ENCODE measurements at places on chromosomes 3 and 15.

DNA sequence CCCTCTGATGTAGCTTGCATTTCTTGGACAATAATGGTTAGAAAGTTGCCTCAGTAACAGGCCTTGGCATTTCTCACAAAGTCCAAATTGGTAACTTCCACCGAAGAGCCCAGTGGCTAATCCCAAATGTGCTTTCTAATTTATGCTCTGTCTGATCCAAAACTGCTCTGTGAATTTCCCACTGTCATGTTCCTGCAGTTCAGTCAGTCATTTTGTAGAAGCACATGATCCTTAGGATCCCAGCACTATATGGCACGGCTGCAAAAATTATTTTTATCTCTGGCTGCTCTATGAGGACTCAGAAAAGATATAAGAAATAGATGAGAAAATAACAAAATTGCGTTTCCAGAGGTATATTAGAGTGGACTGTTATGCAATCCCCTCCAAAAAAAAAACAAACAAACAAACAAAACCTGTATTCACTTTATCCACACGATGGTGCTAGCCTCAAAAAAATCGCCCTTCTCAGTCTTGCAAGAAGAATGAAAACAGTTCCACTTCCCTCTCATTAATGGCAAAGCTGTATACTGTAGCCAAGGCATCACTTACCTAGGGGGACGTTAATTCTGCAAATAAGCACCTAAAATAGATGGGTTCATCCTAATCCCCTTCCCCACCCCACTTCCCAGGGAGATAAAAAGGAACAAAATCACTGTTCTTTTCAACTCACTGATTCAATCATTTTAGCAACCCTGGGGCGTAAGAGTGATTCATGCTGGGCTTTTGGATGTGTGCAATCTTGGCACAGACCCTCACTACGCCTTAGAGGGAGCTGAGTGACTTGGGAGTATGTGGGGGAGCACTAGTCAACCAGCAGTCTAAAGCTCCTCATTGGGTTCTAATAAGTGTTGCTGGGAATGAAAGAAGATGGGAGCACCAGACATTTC lies 61.3 kb downstream of the TMCO5A start:
- H3K27me3 ChIP-seq: no peaks in the 10 kb centered on the region
- H3K4me1 ChIP-seq: no peaks in the 10 kb centered on the region
- no peaks in the 10 kb centered on the region for H3K36me3 ChIP-seq
- no peak overlapping the region for H3K4me3 ChIP-seq
- DNase-seq: peak; percentile 28
- H3K27ac ChIP-seq: no peak overlapping the region

DNA sequence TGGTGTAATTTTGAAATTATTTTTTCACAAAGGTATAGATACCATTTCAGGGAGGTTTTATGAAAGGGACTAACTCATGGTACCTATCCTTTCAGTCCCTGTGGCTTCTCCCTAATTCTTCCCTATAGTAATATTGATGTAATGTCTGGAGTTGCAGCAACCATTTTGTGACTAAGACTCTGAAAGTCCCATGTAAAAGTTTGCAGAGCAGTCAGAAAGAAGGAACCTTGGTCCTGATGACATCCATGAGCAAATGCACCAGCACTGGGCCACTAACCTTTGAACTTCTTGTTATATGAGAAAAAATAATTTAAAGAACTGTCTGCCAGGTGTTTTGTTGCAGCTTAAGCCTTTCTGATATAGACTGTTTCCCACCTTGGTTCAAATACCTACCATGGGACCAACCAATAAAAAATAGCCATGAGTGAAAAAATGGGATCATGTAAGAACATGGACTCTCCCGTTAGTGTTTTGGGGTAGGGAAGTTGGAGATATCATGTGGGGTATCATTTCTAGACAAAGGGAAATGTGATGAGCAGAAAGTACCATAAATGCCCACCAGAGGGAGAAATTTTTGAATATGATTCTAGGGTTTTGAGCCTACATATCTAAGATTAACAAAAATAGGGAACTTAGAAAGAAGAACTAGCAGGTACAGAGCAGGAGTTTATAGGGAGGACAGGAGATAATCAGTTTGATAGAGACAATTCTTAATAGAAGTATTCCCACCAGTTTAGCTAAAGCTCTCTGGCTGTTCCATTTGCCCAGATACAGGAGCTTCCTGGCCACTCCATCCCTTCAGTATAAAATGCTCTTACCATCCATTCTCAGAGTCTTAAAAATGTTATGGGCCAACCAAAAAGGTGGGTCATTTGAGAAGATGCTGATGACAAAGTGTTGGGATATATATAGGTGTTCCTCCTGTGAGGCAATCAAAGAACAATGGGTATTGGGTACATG lies 3.4 kb upstream of the CPOX start:
- no peaks in the 10 kb centered on the region for H3K36me3 ChIP-seq
- no peak overlapping the region for H3K4me3 ChIP-seq
- H3K27me3 ChIP-seq: no peaks in the 10 kb centered on the region
- H3K4me1 ChIP-seq: peaks cover 16% of the 10 kb centered on the region
- H3K27ac ChIP-seq: no peak overlapping the region

DNA sequence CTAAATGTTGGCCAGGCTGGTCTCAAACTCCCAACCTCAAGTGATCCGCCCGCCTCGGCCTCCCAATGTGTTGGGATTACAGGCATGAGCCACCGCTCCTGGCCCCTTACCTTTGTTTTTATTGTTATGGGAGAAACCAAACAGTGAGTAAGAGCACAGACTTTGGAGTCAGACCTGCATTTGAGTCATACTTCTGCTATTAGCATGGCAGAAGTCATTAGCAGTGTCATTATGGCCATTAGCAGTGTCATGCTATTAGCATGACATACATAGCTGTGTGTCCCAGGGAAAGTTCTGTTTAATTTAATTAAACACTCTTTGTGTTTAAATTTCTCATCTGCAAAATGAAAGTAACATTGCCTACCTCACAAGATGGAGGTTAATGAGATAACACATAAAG lies 54.8 kb downstream of the SQOR start:
- no peaks in the 10 kb centered on the region for H3K4me1 ChIP-seq
- DNase-seq: no peak
- H3K27ac ChIP-seq: no peak overlapping the region
- no peak overlapping the region for H3K4me3 ChIP-seq
- peaks cover 72% of the 10 kb centered on the region for H3K36me3 ChIP-seq
- no peaks in the 10 kb centered on the region for H3K27me3 ChIP-seq

GRCh38 chr3:70621451-70621850 lies 309.0 kb upstream of the MDFIC2 start:
- H3K4me3 ChIP-seq: no peak overlapping the region
- H3K27me3 ChIP-seq: peaks cover 7% of the 10 kb centered on the region
- no peak for DNase-seq
- no peak overlapping the region for H3K27ac ChIP-seq
- H3K36me3 ChIP-seq: no peaks in the 10 kb centered on the region

GRCh38 chr3:46881596-46882376 lies 4.3 kb downstream of the PTH1R start:
- peaks cover 34% of the 10 kb centered on the region for H3K27me3 ChIP-seq
- H3K4me3 ChIP-seq: peak overlapping the region; percentile 28
- no peaks in the 10 kb centered on the region for H3K36me3 ChIP-seq
- peak; percentile 5 for DNase-seq

DNA sequence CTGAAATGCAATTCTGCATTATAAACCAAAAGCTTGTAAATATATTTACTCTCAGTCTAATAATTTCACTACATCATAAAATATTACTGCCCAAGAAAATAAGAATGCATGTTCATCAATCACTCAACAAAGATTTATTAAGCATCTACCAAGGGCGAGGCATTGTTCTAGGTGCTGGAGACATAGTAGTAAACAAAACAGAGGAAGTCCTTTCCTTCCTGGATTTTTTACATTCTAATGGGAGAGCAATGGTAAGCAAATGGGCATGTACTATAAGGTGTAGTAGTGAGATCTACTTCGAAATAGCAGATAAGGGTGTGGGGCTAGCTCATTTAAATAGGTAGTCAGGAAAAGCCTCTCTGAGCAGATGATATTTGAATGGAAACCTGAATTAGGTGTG lies 10.8 kb upstream of the ZFYVE19 start:
- no peaks in the 10 kb centered on the region for H3K27me3 ChIP-seq
- no peaks in the 10 kb centered on the region for H3K4me1 ChIP-seq
- no peak overlapping the region for H3K4me3 ChIP-seq
- no peak overlapping the region for H3K27ac ChIP-seq
- DNase-seq: no peak

DNA sequence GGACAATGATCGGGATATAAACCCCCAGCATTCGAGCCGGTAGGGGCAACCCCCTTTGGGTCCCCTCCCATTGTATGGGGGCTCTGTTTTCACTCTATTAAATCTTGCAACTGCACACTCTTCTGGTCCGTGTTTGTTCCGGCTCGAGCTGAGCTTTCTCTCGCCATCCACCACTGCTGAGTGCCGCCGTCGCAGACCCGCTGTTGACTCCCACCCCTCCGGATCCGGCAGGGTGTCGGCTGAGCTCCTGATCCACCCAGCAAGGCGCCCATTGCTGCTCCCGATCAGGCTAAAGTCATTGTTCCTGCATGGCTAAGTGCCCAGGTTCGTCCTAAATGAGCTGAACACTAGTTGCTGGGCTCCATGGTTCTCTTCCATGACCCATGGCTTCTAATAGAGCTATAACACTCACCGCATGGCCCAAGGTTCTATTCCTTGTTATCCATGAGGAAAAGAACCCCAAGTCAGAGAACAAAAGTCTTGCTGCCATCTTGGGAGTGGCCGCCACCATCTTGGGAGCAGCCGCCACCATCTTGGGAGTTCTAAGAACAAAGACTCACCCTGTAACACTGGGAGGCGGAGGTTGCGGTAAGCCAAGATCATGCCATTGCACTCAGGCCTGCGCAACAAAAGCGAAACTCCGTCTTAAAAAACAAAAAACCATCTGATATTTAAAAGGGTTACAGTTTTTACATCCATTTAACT lies 11.2 kb upstream of the EHHADH start:
- H3K4me1 ChIP-seq: no peaks in the 10 kb centered on the region
- no peak overlapping the region for H3K4me3 ChIP-seq
- H3K27me3 ChIP-seq: no peaks in the 10 kb centered on the region
- no peaks in the 10 kb centered on the region for H3K36me3 ChIP-seq
- no peak overlapping the region for H3K27ac ChIP-seq

GRCh38 chr3:99365396-99365795 lies 273.0 kb upstream of the COL8A1 start:
- H3K4me1 ChIP-seq: no peaks in the 10 kb centered on the region
- no peaks in the 10 kb centered on the region for H3K27me3 ChIP-seq
- DNase-seq: no peak
- no peak overlapping the region for H3K4me3 ChIP-seq

DNA sequence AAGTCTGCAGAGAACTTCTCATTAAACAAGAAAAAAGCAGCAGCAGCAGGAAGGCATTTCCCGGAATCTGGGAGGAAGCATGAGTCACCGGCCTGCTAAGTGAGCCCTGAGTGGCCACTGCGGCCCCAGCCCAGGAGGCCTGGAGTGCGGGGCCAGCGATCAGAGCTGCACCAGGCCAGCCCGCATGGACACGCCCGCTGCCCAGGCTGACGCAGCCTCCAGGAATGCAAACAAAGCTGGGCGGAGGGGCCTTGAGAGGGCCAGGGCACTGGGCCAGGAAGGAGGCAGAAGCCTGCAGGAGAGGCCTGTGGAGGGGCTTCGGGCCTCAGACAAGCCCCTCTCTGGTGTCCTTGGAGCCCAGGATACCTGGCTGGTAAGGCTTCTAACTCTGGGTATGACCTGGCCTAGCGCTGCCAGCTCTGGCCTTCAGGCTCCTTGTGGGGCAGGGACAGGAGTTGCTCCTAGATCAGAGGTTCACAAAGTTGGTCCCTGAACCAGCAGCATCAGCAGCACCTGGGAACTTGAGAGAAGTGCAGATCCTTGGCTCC lies 101.2 kb downstream of the SMAD6 start:
- no peaks in the 10 kb centered on the region for H3K36me3 ChIP-seq
- no peaks in the 10 kb centered on the region for H3K4me1 ChIP-seq
- DNase-seq: no peak
- H3K27me3 ChIP-seq: no peaks in the 10 kb centered on the region
- H3K4me3 ChIP-seq: no peak overlapping the region

DNA sequence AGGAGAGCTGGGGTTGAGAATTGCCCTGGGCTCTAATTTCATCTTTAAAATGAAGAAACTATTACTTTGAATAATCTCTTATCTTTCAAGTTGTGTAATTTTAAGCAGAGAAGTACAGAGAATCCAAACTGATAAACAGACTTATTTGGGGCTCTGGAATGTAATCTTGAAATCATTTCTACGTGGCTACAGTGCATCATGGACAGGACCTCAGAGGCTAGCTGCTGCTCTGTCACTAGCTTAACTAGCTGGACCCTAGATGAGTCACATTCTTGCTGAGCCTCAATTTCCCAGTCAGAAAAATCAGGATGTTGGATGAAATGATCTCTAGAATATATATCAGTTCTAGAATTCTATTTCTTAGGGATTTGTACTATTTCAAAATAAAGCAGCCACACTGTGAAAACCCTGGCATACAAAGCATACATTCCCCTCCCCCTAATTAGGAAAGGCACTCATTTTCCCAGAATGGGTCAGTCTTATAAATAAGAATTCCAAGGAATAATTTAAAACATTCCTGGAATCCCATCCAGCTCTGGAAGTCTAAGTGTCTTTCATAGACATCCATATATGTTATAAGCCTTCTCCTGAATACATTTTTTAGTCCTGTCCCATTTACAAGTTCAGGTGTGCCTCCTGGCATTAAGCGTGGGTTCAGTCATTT lies 47.2 kb downstream of the RASGRP1 start:
- DNase-seq: no peak
- H3K4me1 ChIP-seq: no peaks in the 10 kb centered on the region
- no peak overlapping the region for H3K4me3 ChIP-seq
- H3K27ac ChIP-seq: no peak overlapping the region

GRCh38 chr15:81356252-81356651 lies 17.8 kb downstream of the TMC3 start:
- DNase-seq: no peak
- H3K4me3 ChIP-seq: no peak overlapping the region
- H3K4me1 ChIP-seq: no peaks in the 10 kb centered on the region

DNA sequence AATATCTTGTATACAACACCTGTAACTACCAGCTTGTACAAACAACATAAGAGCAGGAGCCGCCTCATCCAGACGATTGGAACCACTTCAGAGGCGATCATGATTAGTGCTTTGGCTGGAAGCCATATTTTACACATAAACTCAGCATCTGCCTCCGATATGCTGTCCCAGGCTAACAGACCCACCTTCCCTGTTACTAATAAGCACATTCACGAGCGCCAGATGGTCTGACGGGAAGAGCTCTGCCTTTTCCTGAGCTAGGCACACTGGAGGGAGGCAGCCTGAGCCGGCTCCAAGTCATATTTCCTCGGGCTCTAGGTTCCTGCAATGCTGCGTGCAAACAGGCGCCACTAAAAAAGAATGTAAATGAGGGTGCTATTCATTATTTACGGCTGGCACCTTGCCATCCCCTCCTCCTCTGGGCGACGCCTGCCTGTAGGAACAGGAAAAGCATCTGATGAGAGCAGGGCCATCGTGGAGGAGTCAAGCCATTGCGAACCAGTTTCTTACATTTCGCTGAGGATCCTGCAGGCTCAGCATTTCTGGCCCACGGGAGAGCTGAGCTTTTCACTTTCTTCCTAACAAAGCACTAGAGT lies 98.2 kb downstream of the ANXA2 start:
- no peaks in the 10 kb centered on the region for H3K4me1 ChIP-seq
- H3K27me3 ChIP-seq: no peaks in the 10 kb centered on the region
- no peak overlapping the region for H3K4me3 ChIP-seq
- H3K27ac ChIP-seq: no peak overlapping the region
- no peak for DNase-seq

All from CD4-positive, alpha-beta T cell (primary cell).